ENCODE measurements at places on chromosomes 3 and 15. TPM values are rescaled to one million over a fixed set of nuclear protein-coding genes. Genes with fewer than 3 reads are reported as not detected.

ALPK3 gene
- total RNA-seq = 0.07 TPM

MAP1A gene
- 0.63 TPM for total RNA-seq

REC114 gene
- total RNA-seq = not detected

AADAC gene
- total RNA-seq = 11.5 TPM

BOC gene
- 4.8 TPM for total RNA-seq

VIPR1 gene
- 2.0 TPM for total RNA-seq

MFSD1 gene
- 41.1 TPM for total RNA-seq

DGKG gene
- 7.3 TPM for total RNA-seq

ITIH1 gene
- not detected for total RNA-seq

All from A549 treated with AZD2906 at 1 μM for 4 hours (cell line).